ENCODE measurements at places on chromosomes 13 and 19.

DNA sequence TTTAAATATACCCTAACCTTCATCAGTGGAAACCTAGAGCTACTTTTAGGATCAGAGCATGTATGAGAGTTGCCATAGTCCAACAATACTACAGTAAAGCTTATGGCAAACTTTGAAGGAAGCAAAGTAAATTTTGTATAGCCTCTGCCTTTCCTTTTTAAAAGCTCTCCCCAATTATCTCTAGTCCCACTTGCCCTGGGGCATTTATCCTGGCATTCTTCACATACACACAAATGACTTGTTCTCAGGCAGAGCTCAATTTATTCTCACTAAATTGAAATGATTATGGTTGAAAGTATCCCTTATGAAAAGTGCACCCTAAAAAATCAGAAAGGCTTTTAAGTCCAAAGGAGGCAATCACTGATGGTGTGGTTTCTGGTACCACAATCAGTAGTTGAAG, 94.1 kb upstream of the UFM1 start:
- DNase-seq = no peak

GRCh38 chr19:38284422-38284821, 19.6 kb upstream of the C19orf33 start:
- no peak for DNase-seq

GRCh38 chr19:33125929-33126388, 6.0 kb upstream of the WDR88 start:
- peak; percentile 25 for DNase-seq

- no peak for DNase-seq
Observed at GRCh38 chr19:46384396-46384795, 29.0 kb downstream of the CCDC8 start.

GRCh38 chr19:5051619-5052018, 82.7 kb downstream of the KDM4B start:
- no peak for DNase-seq

DNA sequence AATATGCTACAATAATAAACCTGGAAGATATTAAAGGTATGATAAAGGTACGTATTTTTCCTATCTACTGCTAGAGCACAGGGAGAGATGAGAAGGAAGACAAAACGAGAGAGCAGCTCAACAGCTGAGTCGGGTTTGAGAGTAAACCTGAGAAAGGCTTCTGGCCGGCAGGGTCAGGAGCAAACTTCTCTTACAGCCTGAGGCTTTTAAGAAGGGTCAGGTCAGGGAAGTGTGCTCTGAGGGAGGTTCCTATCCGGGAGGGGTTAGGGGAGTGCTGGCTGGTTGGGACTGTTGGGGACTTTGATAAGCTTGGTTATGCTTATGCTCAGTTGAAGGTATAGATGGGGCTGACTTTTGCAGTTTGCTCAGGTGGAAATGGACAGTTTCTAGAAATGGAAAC, 77.7 kb upstream of the PRR20A start:
- no peak for DNase-seq

DNA sequence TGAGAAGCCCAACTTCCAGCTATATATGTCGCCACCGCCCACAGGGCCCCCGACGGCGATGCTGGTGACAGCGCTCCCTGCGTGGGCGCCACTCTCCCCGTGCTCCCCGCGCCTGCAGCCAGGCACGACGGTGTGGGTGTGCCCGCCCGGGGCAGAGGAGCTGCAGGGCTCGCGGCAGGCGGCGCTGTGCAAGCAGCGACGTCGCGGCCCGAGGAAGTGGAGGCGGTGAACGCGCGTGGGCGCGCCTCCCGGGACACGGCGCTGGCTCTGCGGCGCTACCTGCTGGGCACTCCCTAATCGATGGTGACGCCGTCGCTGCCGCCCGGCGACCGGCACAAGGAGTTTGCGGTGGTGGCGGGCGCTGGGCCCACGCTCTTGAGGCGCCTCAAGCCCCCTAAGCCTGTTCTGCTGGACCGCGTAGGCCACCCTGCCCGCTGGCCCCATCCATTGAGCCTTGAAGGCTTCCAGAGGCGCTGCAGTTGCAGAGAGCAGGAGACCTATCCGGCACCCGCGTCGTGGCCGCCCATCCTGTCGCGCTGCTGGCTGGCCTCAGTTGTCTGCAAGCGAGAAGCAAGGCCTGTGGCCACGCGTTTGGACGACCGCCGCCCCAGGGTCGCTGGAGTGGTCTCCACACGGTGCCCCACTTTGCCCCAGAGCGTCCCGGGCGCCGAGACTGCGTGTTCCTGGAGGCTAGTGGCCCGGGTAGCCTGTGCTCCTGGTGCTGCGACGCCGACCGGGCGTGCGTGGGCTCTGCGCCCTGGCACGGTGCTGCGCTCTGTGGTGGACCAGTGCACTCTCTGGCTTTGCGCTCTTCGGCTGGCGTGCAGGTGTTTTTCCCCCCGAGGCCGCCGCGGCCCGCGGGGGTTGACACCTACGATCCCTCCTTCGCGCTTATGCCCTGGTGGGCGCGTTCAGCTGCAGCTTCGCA, 23.1 kb downstream of the LRFN3 start:
- peak; percentile 72 for DNase-seq

DNA sequence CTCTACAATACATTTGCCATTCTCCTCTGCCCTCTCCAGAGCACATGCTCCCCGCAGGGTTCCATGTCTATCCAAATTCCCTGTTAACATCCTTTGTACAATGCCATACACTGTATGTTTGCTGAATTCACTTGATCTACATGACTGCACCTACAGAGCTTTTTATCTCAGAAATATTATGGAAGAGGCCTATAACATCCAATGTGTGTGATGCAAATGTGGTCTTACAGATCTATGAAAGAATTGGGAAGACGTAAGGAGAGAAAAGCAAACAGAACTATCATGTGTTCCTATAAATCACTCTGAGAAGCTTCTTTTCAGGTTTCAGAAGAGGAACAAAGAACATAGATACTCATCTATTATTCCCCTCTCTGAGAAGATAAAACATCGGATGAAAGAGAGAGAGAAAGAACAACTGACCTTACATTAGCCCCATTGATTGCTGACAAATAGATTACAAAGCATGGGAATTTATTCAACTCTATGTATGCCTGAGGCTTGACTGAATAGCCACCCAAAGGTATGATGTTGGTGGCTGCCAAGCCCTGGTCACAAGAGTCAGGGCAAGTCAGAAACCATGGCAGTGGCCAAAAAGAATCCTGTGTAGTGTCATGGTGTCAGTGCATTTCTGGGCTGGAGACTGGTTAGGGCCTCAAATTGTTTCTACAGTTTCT, 425.2 kb downstream of the FOXO1 start:
- DNase-seq = no peak

DNA sequence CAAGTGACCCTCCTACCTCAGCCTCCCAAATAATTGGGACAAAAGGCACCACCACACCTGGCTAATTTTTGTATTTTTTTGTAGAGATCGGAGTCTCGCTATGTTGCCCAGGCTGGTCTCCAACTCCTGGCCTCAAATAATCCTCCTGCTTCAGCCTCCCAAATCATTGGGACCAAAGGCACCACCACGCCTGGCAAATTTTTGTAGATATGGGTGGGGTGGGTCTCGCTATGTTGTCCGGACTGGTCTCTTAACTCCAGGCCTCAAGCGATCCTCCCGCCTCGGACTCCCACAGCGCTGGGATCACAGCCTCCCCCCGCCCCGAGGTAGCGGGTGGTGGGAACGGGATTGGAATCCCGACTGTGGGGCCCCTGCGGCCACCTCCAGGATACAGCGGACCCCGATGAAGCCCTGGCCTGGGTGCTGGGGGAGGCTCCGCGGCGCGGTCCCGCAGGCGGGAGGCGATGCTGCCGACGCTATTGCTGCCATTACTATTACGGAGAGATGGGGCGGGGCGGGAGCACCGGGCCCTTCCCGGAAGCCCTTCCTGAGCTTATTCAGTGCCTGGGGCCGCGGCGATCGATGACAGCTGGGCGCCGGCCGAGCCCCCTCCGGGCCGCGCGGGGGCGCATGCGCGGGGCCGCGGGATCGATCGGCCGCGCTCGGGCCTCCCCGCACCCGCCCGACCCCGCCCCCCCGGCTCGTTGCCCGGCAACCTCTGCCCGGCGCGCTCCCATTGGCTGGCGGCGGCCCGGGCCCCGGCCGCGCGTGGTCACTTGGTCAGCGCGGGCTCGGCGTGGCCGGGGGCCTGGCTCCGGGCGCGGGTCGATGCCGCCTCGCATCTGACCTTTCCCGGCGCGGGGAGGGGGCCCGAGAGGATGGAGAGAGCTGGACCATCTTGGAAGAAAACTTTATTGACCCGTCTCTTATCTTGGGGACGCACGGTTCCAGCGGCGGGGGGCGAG, 27.9 kb upstream of the ONECUT3 start:
- DNase-seq = no peak

- DNase-seq = no peak
Observed at GRCh38 chr13:75255147-75255546, 226.8 kb downstream of the TBC1D4 start.

- no peak for DNase-seq
Observed at GRCh38 chr19:12773571-12773970, 1.8 kb downstream of the HOOK2 start.

DNA sequence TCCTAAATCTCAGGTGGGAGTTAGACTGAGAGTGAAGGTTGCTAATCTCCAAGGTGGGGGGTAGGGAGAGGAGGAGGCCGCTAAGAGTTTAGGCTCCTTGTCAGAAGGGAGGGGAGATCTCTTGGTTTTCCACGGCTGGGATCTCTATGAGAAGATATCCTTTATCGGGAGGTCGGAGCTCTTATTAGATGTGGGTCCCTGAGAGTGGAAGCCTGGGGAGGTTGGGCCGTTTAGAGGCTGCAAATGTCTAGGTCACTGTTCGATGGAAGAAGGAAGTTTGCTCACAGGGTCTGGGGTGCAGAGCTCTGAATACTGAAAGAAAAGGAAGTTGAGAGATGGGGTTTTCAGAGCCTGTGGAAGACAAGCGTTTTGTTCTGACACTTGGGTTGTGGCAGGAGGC, 3.8 kb downstream of the MYADM start:
- DNase-seq = no peak

DNA sequence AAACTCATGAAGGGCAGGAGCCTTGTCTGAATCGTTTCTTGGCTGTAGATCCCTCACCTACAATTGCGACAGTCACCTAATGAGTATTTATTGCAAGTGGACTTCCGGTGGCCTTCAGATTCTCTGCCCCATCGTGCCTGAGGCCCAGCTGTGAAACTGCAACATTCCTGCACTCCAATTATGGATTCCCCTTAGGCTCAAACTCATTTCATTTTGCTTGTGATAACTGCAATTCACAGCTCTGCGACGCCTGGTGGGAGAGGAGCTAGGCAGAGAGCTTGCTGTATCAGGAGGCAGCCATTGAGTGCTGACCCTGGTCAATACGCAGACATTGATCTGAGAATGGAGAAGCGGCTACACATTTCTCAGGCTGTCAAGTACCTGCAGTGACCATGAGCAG, 59.0 kb downstream of the CCDC70 start:
- DNase-seq = no peak

GRCh38 chr19:40217027-40217810, 965 bp downstream of the TTC9B start:
- DNase-seq = no peak

- DNase-seq = no peak
Observed at GRCh38 chr19:58350001-58350861, 3.1 kb downstream of the A1BG start.

DNA sequence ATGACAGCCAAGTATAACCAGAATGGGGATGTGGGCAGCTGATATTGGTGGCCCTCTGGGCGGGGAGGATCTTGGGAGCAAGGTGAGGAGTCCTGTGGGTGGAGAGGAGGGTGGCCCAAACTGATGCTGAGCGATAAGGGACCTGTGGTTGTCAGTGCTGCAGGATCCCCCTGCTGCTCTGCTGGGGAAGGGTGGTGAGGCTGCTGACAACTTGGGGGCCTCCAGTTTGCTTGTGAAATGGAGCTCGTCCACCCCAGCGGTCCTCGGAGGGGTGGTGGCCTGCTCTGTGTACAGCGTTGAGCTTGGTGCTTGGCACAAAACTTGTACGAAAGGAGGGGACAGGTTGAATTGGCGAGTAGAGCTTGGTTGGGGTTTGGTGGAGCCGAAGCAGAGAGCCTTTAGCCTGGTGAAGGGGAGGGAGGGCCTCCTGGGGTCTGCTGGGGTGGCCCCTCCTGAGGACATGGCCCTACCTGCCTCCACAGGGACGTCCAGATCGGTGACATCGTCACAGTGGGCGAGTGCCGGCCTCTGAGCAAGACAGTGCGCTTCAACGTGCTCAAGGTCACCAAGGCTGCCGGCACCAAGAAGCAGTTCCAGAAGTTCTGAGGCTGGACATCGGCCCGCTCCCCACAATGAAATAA, 2.9 kb downstream of the RPS11 start:
- peak; percentile 51 for DNase-seq

- no peak for DNase-seq
Observed at GRCh38 chr13:112670864-112671263, 19.0 kb upstream of the ATP11A start.

DNA sequence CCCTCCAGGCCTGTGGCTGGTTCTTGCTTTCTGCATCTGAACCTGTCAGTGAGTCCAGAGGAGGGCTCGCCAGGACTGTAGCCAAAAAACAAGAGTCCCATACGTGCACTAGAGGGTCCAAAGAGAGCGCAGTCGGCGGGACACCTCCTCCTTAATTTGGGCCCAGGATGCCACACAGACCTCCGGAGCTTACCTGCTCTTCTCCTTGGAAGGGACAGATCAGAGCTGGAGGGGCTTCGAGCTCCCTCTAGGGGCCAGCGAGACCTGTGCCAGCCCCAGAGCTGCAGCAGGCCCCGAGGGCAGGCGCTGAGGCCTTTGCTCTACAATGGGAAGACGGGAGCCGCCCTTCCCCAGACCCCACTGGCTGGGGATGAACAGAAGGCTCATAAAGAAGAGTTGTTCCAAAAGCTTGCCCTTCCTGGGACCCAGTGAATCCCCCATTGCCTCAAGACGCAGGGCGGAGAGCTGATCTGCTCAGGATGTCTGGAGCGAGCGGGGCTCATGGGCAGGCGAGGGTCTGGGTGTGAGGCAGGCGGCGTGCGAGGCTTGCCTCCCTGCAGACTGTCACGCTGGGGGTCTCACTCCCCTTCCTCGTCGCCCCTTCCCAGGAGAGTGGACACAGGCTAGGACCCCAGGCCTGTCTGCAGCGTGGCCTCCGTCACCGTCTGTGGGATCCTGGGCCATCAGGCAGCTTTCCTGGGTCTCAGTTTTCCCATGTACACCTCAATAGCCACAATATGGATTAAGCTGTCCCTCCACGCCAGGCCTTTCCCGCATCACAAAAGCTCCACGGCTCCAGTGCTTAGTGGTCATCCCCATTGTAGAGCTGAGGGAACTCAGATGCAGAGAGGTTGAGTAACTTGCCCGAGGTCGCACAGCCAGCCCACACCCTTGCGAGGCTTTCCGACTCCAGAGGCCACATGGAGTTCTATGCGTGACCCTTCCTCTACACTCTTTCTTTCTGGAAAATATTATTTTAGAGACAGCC, 46.9 kb upstream of the VSTM2B start:
- DNase-seq = no peak
